ENCODE measurements at places on chromosomes 3 and 15.

GRCh38 chr15:88493844-88494243, 26.3 kb downstream of the MRPS11 start:
- DNase-seq = no peak

DNA sequence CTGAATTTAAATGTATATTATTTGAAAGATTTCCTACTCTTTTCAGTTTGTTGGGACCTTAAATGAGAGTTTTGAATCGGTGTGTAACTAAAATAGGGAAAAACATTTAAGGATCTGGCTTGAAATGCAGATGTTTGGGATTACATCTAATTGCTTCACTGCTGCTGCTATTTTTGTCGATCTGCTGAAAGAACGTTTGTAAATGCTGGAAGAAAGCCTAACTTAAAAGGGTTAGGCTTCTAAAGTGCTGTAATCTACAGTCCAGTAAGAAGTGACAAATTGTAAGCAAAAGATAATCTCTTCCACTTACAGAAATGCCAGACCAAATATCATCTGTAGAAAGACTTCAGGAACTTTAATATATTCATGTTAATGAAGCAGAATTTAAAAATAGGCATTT, 691.6 kb downstream of the ZNF385D start:
- no peak for DNase-seq

- DNase-seq = no peak
Observed at GRCh38 chr15:77503240-77503639, 82.6 kb downstream of the HMG20A start.

DNA sequence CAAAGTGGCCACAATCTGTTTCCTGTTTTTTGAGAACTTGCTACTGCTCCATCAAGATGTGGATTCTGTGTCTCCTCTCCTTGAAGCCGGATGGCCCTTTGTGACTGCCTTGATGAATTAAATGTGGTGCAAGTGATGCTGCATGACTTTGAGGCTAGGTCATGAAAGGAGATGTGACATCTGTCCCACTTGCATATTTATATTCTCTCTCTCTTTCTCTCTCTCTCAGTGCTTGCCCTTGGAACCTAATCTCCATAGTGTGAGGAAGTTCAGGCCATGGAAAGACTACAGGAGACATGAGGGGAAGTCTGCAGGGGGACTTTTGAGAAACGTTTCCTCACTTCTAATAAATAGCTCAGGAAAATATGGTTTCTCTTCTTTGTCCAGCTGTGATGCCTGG, 50.0 kb upstream of the ADPGK start:
- no peak for DNase-seq

DNA sequence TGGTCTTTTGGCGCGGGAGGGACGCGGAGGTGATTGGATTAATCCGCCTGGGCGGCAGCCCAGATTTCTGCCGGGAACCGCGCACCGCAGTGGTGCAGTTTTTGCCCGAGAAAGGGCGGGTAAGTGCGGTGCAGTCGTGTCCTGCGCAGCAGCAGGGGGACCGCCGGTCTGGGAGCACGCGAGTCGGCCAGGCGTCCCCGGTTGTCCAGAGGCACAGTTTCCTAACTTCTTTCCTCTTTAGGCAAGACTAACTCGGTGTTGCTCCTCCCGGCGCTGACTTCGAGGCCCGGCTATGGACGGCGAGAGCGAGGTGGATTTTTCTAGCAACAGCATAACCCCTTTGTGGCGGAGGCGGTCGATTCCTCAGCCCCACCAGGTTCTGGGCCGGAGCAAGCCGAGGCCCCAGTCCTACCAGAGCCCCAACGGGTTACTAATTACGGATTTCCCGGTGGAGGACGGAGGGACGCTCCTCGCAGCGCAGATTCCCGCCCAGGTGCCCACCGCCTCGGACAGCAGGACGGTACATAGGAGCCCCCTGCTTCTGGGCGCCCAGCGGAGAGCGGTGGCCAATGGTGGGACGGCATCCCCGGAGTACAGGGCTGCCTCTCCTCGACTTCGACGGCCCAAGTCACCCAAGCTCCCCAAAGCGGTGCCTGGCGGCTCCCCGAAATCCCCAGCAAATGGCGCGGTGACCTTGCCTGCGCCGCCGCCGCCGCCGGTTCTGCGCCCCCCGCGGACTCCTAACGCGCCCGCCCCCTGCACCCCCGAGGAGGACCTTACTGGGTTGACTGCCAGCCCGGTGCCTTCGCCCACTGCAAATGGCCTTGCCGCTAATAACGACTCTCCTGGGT, 736 bp downstream of the ARHGEF26 start:
- peak; percentile 20 for DNase-seq

- DNase-seq = peak; percentile 92
Observed at GRCh38 chr15:101294731-101295606, at the start of gene SNRPA1. TSS of gene SNRPA1 (minus strand) at chr15:101295248. CDS start at chr15:101295178, 70 bp downstream.

DNA sequence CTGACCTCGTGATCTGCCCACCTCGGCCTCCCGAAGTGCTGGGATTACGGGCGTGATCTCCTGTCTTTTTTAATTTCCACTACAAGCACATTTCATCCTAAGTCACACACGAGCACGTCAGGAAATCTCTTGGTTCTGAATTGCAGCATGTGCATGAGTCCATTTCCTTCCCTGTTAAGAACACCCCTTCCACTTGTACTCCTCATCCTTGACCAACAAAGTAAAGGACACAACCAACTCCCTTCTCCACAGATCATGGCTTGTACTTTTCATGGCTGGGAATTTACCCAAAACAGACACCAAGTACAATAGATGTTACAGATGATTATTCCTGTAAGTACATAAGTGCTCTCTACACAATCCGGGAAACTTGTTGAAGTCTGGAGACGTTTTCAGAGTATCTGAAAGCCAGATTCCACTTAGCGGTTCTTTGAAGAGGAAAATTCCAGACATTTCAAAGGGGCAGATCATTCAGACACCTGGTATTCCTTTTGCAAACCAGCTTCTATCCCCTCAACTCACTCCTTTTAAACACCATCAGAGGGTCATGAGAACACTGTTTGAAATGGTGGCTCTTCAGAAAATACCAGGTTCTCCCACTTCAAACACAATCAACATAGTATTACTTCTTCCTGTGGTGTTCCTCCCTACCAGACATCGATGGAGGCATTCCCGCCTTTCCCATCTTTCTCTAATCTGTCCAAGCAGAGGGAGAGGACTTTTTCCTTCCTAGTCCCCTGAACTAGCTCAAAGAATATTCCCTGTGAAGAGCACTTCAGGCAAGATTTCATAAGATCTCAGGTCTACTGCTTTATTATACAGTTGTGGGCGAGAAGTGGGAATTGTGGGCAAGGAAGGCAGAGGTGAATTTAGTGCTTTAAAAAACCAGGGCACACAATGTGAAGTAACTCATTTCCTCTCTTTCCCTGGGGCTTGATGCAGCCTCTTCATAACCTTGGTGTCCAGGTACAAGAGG, 80.1 kb upstream of the TSC22D2 start:
- no peak for DNase-seq

Data from NCI-H345 (cell line).